ENCODE measurements at places on chromosomes 5 and 9.

GRCh38 chr5:89520771-89521170 lies 637.8 kb upstream of the MEF2C start:
- DNase-seq = no peak

DNA sequence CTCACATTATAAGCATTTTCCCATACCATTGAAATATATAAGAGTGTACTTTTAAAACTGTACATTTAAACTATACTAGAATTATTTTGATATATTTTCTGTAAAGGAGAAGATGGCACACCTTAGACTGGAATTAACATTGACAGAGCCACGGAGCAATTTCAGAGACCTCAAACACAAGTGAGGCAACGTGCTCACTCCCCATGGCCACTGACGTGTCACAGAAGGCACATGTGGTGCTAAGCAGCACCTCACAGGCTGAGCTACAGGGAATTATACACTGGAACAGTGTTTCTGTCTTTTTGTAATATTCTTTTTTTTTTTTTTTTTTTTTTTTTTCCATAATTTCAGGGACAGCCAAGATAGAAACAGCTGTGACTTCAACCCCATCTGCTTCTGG lies 66.5 kb downstream of the NUP214 start:
- DNase-seq = no peak

DNA sequence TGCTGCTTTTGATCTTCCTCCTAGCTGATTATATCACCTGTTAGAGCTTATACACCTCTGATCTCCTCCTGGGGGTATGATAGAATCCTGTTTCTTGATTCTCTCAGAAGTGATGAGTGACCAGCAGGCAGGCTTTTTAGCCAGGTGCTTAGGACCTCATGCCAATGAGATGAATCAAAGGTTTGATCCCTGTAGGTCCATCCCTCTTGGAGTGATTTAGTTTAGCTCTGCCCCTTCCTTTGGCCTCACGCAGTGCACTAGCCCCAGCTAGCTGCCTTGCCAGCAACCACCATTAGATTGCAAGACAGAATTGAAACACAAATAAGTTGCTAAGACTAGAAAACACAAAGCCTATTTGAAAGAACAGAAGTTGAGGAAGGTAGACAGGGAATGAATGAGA lies 84.4 kb downstream of the ZSWIM6 start:
- no peak for DNase-seq

GRCh38 chr5:30156156-30156555 lies 1037.3 kb upstream of the CDH6 start:
- DNase-seq = no peak

DNA sequence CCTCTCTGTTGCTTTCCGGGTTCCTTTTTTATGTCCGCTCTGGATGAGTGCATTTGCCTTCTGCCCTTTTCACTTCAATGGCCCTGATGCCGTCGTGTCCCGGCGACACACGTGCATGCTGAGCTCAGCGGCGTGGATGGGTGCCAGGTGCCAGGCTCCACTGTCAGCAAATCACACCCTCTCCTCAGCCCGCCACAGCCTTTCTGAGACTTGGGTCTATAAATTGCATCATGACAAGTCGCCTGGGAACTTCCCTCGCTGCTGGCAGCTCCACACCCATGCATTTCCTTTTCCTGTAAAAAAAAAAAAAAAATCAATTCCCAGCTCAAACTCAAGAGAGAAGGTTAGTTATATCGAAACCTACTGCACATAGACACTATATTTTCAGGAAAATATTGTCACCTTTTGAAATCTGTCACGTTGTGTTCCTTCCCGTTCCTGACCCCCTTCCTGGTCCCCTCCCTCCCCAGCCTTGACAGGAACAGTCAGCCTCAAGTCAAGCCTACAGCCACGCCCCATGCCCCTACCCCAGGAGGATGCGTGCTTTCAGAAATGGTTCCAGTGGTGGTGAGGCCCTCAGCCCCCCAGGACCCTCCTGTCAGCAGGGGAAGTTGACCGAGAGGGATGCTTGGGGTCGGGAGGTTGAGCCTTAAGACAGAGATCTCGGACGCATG lies 110.3 kb upstream of the PTCH1 start:
- DNase-seq = no peak

- DNase-seq = no peak
These were observed 57.2 kb upstream of the KCNMB1 start for GRCh38 chr5:170446365-170446764.

DNA sequence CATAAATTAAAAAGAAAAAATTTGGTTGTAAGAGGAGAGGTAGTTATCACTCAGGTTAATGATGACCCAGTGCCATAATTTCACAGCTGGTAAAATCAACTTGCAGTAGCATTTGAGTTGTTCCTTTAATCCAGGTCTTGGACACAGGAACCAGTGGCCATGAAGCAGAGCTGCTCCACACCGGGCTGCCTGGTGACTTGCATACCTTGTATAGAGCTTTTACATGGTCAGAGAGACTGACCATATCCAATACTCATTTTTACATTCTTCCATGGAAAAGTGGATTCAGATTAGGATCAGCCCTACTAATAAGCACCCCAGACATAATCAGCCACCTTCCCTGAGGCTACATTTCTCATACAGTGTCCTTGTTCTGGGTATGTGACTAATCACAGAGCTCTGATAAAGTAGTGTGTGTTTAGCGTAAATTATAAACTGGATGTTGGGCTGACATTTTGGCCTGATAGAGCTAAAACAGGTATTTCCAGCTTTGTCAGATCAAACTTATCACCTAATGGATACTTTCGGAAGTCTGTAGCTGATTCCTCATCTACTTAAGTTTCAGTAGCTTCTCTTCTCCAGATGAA lies 77.0 kb upstream of the ZSWIM6 start:
- DNase-seq = no peak

DNA sequence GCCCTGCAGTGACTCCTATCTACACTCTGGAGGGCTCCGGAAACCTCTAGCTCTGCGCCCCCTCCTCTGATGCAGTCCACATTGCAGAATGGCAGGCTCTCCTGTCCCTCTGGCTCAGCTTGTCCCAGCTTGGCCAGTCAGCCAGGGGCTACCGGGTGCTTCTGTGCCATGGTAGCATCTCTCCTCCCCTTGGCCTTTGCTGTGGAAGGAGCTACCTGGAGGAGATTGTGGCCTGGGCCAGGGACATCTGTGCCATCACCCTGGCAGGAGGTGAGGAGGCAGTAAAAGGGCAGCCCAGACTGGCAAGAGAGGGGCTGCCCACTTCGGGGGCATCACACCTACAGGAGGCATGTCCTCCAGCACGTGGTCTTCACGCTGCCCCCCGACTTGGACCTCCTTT lies 38.1 kb upstream of the FCN1 start:
- DNase-seq = no peak

GRCh38 chr9:131402738-131403492 lies 9.0 kb downstream of the PRRC2B start:
- peak; percentile 13 for DNase-seq

- DNase-seq = no peak
These were observed 7.6 kb downstream of the SLC36A3 start for GRCh38 chr5:151295791-151296477.

DNA sequence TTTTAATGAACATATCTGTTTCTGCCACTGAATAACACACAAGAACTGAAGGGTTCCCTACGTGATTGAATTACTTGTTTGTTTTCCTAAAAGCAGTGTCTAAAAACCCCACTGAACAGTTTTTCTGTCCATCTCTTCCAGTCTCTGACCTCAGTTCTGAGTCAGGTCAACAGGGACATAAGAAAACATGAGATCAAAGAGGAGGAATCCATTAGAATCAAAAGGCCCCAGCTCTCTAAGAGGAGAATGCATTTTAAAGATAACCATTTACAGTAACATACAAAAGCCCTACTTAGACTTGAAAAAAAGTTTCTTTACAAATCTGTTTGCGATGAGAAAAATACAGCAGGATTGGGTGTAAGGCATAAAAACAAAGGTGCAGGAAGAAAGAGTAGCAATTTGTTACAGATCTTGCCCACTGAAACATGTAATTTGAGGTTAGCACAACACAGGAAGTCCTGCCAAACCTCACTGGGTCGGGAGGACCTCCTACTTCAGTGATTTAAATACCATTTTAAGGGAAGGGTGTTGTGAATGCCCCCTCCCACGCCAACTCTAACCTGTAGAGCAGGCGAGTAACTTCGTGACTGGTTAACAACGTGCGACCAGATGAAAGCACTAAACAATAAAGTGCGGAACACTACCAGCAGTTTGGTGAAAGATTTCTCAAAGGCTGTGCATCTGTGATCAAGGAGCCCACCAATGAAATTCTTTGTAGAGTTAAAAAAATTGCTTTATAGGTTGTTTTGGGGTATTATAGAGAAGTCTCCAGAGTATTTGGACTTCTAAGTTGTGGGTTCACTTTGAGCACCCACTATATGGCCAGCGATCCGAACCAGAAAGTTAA lies 1.3 kb downstream of the QSOX2 start:
- no peak for DNase-seq

DNA sequence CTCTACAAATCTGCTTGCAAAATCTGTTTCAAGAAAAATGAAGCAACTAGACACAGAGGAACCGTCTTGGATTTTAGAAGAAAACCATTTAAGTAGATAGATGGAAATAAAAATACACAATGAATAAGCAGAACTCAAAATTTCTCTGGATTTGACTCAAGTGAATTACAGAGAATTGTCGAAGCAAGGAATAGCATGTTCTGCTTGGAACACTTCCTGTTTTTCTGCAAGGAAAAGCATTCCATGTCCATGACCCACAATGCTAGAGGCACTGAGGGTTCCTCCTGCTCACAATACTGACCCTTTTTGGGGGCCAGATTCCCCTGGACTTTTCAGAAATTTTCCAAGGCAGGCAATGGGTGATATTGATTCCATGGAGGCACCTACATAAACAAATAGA lies 29.8 kb downstream of the PRUNE2 start:
- DNase-seq = no peak

GRCh38 chr9:123867034-123867433 lies 62.9 kb downstream of the DENND1A start:
- DNase-seq = no peak

- no peak for DNase-seq
These were observed 19.9 kb downstream of the SEMA6A start for GRCh38 chr5:116554764-116555163.

DNA sequence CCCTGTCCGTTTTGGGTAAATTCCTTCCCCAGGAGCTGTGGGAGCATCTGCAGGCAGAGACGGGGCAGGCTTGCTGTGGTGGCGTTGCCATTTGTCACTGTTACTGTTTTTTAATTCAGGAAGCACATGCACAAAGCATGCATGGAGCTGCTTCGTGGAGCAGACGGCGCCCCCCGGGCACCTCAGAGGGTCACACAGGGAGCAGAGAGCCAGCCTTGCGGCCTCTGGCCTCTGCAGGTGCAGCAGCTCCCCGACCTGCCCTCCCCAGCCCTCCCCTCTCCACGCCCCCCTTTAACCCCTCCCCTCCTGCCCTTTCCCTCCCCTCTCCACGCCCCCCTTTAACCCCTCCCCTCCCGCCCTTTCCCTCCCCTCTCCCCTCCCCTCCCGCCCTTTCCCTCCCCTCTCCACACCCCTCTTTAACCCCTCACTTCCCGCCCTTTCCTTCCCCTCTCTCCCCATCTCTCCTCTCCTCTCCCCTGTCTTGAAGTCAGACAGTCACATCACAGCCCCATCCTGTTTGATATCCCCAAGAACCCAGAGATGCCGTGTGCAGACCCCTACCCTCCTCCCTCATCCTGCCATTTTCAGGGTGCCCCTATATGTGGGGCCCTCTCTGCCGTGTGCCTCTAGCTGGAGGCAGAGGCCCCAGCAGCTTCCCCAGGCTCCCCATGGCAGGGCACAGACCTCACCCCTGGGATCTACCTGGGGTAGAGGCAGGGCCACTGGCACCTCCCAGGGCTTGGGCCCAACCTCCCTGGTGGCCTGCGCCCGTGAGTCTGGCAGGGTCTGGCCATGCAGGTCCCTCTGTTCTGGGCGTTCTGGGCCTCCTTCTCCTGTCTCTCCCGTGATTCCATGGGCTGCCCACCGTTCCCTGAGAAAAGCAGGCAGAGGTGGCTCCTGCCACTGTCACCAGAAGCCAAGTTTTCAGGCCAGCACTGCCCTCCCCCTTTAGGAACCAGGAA lies 29.6 kb upstream of the UBAC1 start:
- DNase-seq = peak; percentile 35

DNA sequence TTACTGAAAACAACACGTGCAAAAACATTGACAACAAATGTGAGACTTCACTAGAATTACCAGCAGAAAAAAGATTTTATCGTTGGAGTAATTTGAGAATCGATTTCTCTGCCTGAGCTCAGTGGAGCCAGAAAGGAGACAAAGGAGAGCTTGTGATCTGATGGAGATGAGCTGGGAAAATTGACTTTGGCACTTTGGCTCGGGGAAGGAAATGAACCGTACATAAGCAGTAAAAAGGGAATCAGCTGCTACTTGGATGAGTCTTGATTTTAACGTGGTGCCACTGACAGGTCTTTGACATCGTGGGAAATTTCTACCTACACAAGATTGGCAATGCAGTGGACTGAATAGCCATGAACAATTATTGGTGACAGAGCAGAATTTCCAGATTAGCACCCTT lies 244.7 kb upstream of the RPS23 start:
- peak; percentile 20 for DNase-seq

DNA sequence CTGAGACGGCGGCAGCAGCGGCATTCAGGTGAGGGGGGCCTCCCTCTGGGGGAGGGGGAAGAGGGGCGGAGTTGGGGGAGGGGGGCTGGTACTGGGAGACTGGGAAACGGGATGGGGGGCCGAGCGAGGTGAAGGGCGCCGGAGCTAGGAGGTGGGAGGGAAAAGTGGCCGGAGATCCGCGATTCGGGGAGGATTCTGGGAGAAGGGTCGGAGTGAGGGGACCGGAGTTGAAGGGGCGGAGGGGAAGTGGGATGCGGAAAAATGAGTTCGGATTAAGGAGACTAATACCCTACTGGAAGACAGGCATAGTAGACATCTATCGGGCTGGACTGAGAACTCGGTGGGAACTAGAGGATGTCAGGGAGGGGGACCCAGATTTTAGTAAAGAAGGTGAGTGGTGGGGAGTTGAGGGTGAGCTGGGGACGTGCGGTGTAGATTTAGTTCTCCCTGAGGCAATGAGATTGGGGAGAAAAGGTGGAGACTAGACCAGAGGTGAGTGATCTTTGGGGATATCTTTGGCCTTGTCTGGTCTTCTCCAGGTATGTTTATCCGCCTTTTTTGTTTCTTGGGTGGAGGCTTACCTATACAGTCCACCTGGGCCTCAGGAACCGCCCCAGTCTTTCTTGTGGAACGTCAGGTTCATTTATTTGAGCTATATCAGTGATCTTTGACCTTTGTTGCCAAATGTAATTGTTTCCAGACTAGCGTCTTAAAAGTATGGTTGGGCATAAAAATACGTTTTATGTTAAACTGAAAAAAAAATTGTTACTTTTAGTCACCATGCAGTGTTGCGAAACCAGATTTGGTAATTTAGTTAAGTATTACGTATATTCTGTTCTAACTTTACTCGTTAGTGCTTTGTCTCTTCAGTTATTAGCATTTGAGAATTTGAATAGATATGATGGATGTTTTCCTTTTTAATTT lies 632 bp downstream of the UBAP1 start:
- peak; percentile 55 for DNase-seq

DNA sequence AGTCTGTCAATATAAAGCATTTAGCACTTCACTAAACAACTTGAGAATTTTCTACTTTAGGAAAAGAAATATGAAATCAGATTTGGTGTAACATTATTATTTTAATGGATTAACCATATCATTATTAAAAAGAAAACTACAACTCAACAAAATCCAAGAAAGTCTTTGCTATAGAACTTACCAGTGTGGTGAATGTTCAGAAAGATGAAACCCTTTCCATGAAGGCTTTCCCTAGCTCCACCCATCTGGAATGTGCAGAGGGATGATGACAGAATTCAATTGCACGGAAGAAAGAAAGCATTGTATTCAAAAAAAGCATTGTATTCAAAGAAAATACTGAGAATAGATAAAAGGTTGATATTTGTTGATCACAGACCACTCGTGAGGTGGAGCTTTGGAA lies 328.6 kb upstream of the NUDT12 start:
- DNase-seq = no peak

- no peak for DNase-seq
These were observed 317.4 kb upstream of the SLC30A5 start for GRCh38 chr5:68776381-68776780.

Measured in NCI-H526 treated with DMSO at 0.1 percent for 48 hours (cell line).